Pancreas (tissue), 10 donors: ENCODE measurements at places on chromosomes 5 and 9. TPM values are rescaled to one million over a fixed set of nuclear protein-coding genes. Genes with fewer than 3 reads are reported as not detected.

The NUTM2F gene
- total RNA-seq = not detected

The CER1 gene
- total RNA-seq = not detected

The CDC20B gene
- not detected for total RNA-seq

The EQTN gene
- 0.39 TPM for total RNA-seq

The CDO1 gene
- 4.6 TPM for total RNA-seq

The DIPK1B gene
- 7.5 TPM for total RNA-seq

The TMCO6 gene
- total RNA-seq = 8.3 TPM

The PCDHA4 gene
- 1.3 TPM for total RNA-seq

The FOXD4L3 gene
- 0.12 TPM for total RNA-seq

The ZNF300 gene
- 2.3 TPM for total RNA-seq

The PCDHGC4 gene
- total RNA-seq = 0.41 TPM

The N4BP3 gene
- 0.35 TPM for total RNA-seq

The BAAT gene
- total RNA-seq = 13.9 TPM

The CCDC183 gene
- 3.1 TPM for total RNA-seq

The ZDHHC11B gene
- 2.8 TPM for total RNA-seq

The NUTM2G gene
- not detected for total RNA-seq

The ZNF658 gene
- total RNA-seq = 3.6 TPM

The ACOT12 gene
- not detected for total RNA-seq

The CCDC112 gene
- total RNA-seq = 5.0 TPM

The PCDHB10 gene
- 0.51 TPM for total RNA-seq

The PDCD1LG2 gene
- total RNA-seq = 0.09 TPM

The MRPL36 gene
- 16.5 TPM for total RNA-seq

The RARS1 gene
- total RNA-seq = 42.9 TPM

The ZNF883 gene
- total RNA-seq = 1.0 TPM

The SHISAL2B gene
- 4.4 TPM for total RNA-seq

The NKD2 gene
- 2.8 TPM for total RNA-seq

The PCDHB13 gene
- total RNA-seq = 2.8 TPM

The IFNA6 gene
- total RNA-seq = not detected

The SPINK4 gene
- total RNA-seq = not detected

The TRIM36 gene
- 0.87 TPM for total RNA-seq

The SH3TC2 gene
- 0.28 TPM for total RNA-seq

The LAMC3 gene
- 4.9 TPM for total RNA-seq

The GRM6 gene
- not detected for total RNA-seq

The ST8SIA4 gene
- 0.87 TPM for total RNA-seq

The SSBP2 gene
- total RNA-seq = 16.9 TPM

The INSL6 gene
- 0.23 TPM for total RNA-seq

The GPSM1 gene
- 8.4 TPM for total RNA-seq

The STING1 gene
- 3.1 TPM for total RNA-seq

The ELL2 gene
- total RNA-seq = 92.8 TPM

The PCSK5 gene
- 5.6 TPM for total RNA-seq

The ARHGAP26 gene
- total RNA-seq = 14.3 TPM

The HMMR gene
- 0.26 TPM for total RNA-seq

The PCDH12 gene
- total RNA-seq = 1.2 TPM

The AP3B1 gene
- total RNA-seq = 23.4 TPM

The ARHGEF28 gene
- total RNA-seq = 18.2 TPM

The TEX48 gene
- total RNA-seq = not detected

The SPAAR gene
- not detected for total RNA-seq

The TTC16 gene
- total RNA-seq = not detected

The TXNDC8 gene
- total RNA-seq = not detected

The DMRT2 gene
- total RNA-seq = 0.14 TPM

The PPP3R2 gene
- total RNA-seq = not detected

The NEUROG1 gene
- total RNA-seq = not detected

The CDH9 gene
- not detected for total RNA-seq

The AMBP gene
- 102 TPM for total RNA-seq

The LCN6 gene
- not detected for total RNA-seq

The RORB gene
- total RNA-seq = 0.40 TPM
